ENCODE measurements at places on chromosomes 11 and 22.

GRCh38 chr11:17792161-17792560 is 57.6 kb downstream of the KCNC1 start:
- no peak for DNase-seq

- no peak for DNase-seq
These were observed 1.7 kb downstream of the CCDC87 start for GRCh38 chr11:66591175-66591574.

DNA sequence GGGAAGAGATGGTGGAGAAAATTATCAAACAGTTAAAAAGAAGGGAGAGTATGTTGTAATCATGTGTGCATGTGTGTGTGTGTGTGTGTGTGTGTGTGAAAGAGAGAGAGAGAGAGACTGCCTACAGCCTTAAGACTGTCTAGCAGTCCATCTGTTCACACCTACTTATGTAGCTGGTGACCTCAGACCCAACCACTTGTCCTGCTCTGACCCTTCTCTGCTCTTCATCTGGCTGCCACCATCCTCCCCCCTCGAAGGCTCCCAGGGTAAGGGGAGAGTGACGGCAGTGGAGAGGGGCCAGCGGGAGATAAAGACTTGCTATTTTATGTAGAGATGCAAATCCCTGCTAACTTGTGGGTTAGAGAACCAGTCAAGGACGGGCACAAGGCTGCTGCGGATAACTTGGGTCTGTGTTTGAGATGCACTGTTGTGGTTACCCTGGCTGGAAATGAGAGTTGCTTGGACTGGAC is 24.9 kb upstream of the GRAMD1B start:
- DNase-seq, result peak; percentile 39

DNA sequence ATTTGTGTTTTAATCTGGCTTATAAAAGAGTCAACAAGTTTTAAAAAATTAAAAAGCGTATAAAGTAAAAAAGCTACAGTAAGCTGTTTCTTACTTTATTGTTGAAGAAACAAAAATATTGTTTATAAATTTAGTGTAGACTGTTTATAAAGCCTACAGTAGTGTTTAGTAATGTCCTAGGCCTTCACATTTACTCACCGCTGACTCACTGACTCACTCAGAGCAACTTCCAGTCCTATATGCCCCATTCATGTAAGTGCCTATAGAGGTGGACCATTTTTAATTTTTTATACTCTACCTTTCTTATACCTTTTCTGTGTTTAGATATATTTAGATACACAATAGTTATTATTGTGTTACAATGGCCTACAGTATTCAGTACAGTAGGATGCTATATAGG is 12.2 kb downstream of the MPPED2 start:
- DNase-seq, result no peak

- DNase-seq, result no peak
These were observed 68.6 kb downstream of the SYT9 start for GRCh38 chr11:7320306-7320705.

DNA sequence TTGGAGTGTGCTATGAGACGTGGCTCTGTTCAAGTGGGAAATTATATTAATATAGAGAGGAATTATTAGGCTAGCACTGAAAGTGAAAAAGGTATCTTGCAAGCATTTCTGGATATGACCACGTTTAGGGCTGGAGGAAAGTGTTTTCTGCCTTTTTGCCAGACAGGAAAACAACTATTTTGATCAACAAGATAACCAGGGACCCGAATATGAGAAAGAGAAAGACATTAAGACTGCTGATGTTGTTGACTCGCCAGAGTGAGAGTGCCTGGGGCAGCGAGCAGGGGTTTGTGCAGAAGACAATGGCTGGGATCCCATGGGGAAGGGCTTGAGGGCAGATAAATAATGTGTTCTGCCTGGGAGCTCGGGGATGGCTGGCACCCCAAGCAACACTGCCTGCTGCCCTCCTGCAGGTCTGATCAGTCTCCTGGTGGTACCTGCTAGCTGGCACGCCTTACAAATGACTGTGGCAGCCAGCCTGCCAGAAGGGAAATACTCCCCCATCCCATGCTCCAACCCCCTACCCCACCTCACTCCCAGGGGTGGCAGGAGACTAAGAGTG is 23.1 kb upstream of the CHST1 start:
- no peak for DNase-seq

GRCh38 chr11:1933416-1934334 is 13.5 kb upstream of the MRPL23 start:
- DNase-seq, result no peak

DNA sequence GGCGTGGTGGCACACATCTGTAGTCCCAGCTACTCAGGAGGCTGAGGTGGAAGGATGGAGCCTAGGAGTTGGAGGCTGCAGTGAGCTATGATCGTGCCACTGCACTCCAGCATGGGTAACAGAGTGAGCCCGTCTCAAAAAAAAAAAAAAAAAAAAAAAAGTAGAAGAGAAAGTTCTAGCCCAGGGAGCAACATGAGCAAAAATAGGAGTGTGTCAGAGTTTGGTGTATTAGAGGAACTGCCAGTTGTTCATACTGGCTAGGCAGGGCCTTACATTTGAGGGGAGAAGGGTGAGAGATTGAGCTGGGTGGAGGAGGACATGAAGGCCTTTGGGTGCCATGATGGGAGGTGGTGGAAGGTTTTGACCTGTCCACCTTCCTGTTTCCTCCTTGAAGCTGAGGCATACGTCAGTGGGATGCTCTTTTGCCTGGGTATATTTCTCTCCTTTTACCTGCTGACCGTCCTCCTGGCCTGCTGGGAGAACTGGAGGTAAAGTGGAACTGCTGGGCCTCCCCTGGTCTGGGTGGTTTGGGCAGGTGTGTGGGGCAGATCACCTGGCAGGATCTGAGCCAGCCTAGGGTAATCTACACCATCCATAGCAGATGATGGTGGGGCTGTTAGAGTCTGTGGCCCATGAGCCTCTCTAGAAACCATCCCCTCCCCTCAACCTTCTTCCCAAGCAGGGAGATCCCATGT is 7.3 kb downstream of the SIDT2 start:
- peak; percentile 12 for DNase-seq

DNA sequence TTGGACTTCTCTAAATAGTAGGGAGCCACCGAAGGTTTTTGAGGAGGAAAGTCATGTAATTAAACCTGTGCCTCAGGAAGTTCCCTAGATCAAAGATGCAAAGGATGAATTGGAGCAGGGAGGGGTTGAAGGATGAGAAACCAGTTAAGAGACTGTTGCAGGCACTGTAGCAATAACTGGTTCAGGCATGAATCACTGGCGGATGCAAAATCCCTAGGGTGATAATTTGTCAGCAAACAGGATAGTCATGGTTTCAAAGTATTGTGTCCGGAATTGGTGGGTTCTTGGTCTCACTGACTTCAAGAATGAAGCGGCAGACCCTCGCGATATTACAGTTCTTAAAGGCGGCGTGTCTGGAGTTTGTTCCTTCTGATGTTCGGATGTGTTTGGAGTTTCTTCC is 19.9 kb downstream of the TRIOBP start:
- DNase-seq, result no peak

GRCh38 chr11:1049071-1049405 is 12.5 kb upstream of the MUC6 start:
- no peak for DNase-seq
